Epithelial cell of esophagus (primary cell): ENCODE measurements at places on chromosomes 5 and 9.

DNA sequence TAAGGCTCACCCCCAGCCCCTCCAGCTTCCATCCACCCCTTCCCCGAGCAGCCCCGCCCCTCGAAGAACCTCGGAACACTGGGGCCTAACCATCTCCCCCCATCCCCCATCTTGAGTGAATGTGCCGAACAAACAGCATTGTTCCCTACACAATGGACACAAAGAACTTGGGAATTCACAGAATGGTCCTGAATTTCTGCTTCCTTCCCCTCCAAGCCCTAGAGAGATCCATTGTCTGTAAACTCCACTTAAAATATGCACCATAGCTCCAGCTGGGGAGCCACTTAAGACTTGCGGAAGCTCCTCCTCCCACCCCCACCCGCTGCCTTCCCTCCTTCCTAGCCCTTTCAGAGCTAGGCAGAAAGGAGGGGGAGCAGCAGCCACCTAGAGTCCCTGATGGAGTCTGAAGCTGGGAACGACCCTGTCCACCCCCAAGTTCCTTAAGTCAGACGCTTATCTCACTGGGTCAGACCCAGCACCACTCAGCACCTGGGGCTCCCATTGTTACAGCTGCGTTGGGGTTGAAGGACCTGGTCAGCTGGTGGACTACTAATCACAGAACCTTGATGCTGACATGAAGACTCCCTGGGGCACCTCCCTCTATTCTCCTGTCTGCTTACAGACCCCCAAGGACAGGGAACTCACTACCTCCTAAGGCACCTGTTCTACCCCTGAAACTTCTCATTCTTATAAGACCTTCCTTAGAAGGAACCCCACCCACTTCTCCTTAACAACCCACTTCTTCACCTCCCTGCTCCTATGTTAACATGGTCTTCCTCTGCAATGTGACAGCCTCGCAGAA, 61.4 kb downstream of the PCDH1 start:
- DNase-seq: no peak

- peak; percentile 78 for DNase-seq
Observed at GRCh38 chr9:132800038-132800648, 77.9 kb downstream of the AK8 start.

- DNase-seq: no peak
Observed at GRCh38 chr9:75921391-75922127, 31.1 kb downstream of the PCSK5 start.

DNA sequence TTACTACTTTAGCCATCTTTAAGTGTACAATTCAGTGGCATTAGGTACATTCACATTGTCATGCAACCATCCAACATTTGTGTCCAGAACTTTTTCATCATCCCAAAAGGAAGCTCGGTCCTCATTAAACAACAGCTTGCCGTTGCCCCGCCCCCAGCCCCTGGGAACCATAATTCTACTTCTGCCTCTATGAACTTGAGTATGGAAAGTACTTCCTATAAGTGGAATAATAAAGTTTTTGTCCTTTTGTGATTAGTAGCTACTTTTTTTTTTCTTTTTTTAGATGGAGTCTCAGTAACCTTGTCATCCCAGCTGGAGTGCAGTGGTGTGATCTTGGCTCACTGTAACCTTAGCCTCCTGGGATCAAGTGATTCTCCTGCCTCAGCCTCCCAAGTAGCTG, 5.0 kb downstream of the GBGT1 start:
- no peak for DNase-seq

- peak; percentile 94 for DNase-seq
Observed at GRCh38 chr5:173764332-173765028, 123.7 kb upstream of the CPEB4 start.

GRCh38 chr9:84966876-84967830, 297.6 kb downstream of the NTRK2 start:
- DNase-seq: peak; percentile 21

- DNase-seq: peak; percentile 86
Observed at GRCh38 chr5:154757814-154758406, 2.7 kb downstream of the LARP1 start.

DNA sequence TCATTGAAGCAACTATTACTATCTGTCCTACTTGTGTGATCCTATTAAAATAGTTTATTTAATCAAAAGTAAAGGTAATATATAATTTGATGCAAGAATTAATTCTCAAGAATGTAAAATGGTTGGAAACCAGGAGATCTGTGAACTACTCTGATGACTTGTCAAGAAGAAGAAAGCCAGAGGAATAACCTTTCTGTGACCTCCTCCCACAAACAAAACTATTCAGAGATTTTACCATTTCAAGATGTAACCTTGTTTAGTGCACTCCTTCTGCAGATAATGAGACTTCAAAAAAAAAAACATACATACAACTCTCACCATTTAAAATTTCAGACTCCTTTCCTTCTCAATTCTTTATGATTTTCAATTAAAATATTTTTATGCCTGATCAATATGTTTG, 79.5 kb downstream of the RFX3 start:
- DNase-seq: no peak

DNA sequence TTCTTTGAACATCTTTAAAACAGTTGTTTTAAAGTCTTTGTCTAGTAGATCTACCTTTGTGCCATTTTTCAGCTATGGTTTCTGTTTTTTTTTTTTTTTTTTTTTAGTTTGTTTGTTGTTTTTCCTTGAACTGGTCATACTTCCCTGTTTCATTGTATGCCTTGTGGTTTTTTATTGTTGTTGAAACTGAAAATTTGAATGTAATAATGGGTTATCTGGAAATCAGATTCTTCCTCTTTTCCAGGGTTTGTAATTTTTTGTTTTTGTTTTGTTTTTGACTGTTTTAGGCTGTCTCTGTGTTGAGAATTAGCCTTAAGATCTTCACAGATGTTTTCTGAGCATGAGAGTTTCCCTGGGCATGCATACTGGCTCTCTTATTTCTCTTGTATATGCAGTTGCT, 269.6 kb upstream of the DAP start:
- no peak for DNase-seq

DNA sequence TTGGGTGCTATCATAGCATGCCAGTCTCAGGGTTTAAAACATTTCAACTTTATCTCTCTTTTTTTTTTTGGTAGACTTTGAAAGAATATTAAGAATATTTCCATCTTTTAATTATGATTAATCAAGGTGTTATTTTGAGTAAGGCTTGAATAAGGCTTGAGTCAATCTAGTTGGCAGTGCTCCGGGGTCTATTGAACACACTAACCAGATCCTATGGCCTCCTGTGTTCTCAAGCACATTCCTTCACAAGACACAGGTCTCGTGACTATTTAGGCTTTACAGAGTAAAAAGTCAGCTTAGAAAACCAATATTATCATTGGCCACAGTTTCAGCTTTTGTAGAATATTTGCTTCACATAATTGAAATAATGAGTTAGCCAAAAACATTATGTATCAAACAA, 151.2 kb downstream of the ARHGEF28 start:
- DNase-seq: no peak

- no peak for DNase-seq
Observed at GRCh38 chr5:113425909-113426308, 8.9 kb downstream of the TSSK1B start.

GRCh38 chr5:77663090-77663863, 24.8 kb upstream of the OTP start:
- DNase-seq: no peak

DNA sequence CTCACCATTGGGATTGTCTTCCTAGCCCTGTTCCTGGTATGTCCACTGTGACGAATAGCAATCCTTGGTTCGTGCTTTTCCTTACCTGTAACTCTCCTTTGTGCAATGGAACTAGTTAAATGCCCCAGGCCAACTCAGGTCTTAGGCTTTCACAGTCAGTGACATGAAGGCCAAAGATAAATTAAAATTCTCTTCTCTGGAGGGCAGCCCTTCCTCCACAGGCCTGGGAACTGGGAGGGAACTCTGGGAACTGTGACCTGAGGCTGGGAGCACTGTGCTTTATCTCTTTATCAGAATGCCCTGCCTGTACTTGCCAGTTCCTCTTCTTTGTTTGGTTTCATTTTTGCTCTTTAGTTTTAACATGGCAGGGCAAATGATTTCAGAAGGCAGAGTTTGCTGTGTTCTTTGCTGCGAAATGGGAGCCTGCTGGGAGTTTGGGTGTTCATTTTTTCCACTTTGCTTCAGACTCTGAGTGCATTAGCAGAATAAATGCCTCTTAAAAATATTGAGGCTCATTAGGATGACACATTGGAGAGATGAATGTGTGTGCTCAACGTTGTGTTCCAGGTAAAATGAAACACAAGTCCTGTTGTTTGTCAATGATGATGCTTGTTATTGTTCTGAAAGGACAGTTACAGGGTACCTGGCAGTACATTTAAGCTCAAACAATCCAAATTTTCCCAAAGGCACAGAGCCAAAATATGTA, 118.1 kb downstream of the NUDT12 start:
- DNase-seq: no peak

DNA sequence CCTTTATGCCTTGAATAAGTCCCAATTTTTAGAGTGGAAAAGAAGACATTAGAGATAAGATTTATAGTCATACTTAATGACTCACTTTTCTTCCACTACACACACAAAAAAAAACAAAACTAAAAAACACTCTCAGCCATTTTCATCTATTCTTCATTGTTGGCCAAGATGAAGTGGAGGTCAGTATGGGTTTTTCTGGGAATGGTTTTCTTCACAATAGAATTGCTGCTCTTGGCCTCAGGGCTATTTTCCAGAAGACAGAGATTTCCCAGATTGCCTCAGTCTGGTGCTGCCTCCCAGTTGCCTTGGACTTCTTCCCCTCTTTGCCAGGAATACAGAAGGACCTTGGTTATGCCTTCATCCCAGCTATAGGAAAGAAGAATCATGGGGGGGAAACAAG, 463.7 kb downstream of the TMEM232 start:
- no peak for DNase-seq

- DNase-seq: no peak
Observed at GRCh38 chr5:60504342-60504741, 195.6 kb downstream of the DEPDC1B start.

GRCh38 chr9:135251331-135251761, 163.9 kb downstream of the OLFM1 start:
- DNase-seq: no peak

DNA sequence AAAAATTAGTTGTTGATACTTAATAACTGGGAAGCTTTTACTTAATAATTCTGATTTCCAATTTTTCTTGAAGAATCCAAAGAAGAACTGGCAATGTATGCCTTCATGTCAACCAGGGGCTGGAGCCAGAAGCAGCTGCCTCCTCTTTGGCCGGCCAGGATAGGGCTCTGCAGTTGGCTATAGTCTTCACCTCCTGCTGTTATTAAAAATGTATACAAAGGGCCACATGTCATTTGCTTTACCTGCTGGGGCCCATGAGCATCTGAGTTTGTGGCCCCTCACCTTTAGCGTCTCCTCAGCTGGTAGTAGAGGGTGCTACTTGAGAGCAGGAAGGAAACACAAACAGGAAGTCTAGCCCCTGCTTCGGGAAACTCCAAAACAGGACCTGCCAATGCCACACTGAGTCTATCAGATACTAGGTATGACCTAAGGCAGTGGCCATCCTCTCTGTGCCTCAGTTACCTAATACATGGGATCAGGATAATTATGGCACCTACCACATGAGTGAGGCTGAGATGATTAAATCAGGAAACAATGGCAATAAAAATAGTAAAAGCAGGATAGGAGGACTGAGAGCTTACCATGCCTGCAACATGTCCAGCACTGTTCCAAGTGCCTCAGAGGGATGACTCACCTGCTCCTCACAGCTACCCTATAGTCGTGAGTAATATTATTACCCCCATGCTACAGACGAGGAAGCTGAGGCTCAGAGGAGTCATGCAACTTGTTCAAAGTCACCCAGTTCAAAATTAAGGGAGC, 21.3 kb downstream of the CCDC69 start:
- peak; percentile 96 for DNase-seq

GRCh38 chr5:68872088-68872839, 221.6 kb upstream of the SLC30A5 start:
- DNase-seq: peak; percentile 15

- DNase-seq: no peak
Observed at GRCh38 chr9:93110311-93110855, 14.4 kb downstream of the CARD19 start.

GRCh38 chr9:15142878-15143534, 164.0 kb downstream of the TTC39B start:
- DNase-seq: peak; percentile 65

- DNase-seq: peak; percentile 83
Observed at GRCh38 chr9:98635374-98635773, 73.4 kb downstream of the GABBR2 start.

- DNase-seq: peak; percentile 77
Observed at GRCh38 chr9:113570749-113571711, 107.5 kb downstream of the RGS3 start.

DNA sequence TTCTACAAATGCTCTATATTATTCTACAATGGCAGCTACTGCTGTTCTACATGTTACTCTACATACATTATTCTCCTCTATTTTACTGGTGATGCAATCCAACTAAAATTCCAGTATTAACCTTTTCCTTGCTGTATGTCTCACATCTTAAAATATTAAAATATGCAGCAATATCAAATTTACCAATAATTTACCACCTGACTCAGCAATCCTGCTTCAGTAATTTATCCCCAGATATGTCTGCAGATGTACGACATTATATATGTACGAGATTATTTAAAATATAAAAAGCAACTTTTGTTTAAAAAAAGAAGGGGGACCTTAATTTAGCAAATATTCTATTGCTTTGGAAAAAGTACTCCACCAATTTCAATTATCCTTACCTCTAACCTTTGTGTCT, 11.6 kb downstream of the KIF3A start:
- no peak for DNase-seq

- DNase-seq: peak; percentile 51
Observed at GRCh38 chr9:95138474-95138873, 179.0 kb downstream of the FANCC start.

DNA sequence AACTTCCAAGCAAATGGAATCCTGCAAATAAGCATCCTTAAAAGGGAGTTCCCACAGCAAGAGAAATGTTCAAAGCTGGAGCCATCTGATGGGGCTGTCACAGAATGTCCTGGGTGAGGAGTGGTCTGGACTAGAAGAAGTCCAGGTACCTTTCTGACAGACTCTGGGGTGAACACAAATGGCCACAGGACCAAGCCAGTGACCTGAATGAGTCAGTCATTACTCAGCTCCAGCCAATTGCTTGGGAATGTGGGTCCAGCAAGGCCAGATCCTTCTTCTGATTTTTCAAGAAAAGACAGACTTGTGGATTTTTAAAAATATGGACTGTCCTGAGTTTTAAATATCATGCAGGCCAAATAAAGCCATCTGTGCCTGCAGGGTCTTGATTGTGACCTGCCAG, 30.1 kb downstream of the GALNT10 start:
- peak; percentile 28 for DNase-seq

GRCh38 chr9:133134388-133135145, 13.5 kb upstream of the RALGDS start:
- DNase-seq: peak; percentile 42

- DNase-seq: no peak
Observed at GRCh38 chr5:113091622-113092021, 115.0 kb downstream of the DCP2 start.
